ENCODE measurements at places on chromosomes 3 and 15.

DNA sequence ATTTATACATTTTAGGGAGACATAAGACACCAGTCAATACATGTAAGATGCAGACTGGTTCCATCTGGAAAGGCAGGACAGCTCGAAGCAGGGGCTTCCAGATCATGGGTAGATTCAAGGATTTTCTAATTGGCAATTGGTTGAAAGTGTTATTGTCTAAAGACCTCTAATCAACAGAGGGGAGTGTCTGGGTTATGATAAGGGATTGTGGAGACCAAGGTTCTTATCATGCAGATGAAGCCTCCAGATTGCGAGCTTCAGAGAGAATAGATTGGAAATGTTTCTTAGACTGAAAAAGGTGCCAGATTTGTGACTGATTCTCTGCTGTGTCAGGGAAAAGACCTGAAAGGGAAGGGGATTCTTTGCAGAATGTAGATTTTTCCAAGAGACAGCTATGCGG is 15.1 kb downstream of the TM2D3 start:
- no peak for DNase-seq

DNA sequence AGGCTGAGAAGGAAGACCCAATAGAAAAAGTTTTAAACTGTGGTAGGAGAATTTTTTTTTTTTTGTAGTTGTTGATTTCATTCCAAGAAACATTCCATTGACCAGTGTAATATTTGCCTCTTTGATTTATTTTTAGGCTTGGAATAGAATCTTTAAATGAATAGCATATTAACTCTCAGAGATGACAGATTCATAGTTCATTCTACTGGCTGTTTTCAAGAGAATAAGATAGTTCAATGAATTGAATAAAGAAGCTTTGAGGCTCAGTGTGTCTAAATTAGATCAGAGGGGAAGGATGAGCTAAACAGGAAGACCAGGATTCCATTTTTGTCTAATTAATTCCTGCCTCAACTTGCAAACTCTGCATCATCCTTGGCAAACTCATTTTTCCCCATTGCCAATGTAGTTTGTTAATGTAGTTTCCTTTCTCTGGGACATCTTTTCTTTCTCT is 98.4 kb downstream of the NAALADL2 start:
- no peak for DNase-seq

GRCh38 chr15:32663671-32664070 is 22.2 kb downstream of the SCG5 start:
- DNase-seq: no peak

DNA sequence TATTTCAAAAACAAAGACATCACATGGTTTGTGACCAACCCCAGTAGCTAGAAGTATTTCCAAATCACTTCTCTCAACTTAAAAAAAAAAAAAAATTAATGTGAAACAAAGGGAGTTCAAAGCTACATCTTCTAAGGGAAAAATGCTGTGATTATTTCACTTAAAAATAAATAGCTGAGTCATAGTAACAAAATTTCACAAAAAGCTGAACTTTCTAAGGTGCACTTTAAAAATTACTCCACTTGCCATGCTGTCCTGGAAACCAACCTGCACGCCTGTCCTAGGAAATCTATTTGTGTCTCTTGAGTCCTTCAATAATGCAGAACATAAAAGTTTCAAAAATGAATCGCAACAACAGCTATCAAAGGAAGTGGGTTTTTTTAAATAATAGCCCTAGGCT is 1.8 kb downstream of the ACAP2 start:
- no peak for DNase-seq

DNA sequence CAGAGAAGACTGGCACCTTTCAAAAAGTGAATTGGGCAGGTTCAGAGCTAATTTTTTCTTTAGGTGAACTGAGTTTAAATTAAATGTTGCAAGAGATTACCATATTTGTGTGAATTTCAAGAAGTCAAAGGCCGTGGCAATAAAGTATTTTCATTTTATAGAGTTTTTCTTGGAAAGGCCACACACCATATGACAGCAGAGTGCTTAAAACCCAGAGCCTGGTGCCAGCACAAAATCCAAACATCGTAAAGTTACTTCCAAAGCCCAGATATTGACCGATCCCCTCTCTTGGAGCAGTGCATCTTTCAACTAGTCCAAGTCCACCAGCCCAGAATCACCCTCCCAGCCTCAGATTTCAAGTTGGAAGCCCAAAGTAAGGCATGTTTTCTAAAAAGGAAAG is 164.5 kb downstream of the VGLL4 start:
- no peak for DNase-seq

DNA sequence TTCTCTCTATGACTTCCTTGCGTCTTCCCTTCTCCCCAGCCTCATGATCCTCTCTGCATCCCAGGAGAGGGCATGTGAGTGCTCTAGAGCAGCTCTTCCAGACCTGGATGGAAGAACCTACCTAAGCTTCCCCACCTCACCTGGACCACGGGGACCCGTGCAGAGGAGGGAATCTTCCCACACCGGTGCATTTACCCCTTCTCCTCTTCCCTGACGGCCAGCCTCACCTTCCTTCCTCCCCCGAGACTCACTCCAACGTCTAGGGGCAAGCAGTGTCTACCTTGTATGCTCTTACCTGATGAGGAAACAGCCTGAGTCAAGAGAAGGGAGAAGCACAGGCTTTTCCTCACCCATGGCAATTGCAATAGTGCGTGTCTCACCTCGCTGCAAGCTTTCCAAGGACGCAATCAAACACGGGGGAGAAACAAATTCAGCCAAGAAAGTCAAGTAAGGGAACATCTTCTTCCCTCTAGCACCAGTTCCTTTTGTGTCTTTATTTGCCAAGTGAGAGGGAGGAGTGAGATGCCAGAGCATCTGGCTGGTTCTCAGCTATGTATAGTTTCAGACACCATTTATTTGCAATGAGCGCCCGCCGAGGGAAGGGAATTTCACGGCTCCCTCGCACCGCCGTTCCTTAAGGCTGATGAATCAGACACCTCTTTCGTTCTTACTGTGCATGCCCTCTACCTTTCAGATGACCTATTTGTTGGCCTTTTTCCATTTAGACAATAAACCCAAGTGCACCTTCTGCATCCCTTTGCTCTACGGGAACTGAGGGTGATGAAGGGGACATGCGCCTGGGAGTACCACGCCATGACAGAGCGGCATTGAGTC is 1.8 kb upstream of the CCR9 start:
- DNase-seq: no peak

DNA sequence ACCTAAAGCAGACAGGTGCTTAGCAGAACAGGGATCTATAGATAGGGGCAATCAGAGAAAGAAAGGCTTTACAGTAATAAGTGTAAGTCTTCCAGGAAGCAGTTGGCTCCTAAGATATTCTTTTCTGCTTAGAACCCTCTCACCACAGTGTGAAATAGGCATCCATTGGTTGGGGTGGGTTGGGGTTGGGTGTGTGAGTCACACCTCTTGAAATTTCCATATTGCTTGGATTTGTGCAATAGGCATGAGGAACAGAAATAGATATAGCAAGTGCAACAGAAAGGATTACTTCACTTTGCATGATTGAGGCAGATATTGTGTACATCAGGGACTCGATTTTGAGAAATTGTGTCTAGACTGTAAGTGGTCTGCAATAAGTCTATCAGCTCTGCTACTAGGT is 200.1 kb upstream of the GAP43 start:
- no peak for DNase-seq

- DNase-seq: no peak
Measured at GRCh38 chr15:60718661-60719069, 239.7 kb upstream of the ICE2 start.

GRCh38 chr3:187406927-187407326 is 38.7 kb downstream of the RTP4 start:
- DNase-seq: no peak

- no peak for DNase-seq
Measured at GRCh38 chr3:13110678-13111116, 37.5 kb upstream of the IQSEC1 start.

- no peak for DNase-seq
Measured at GRCh38 chr3:126156468-126156867, 23.9 kb downstream of the ALDH1L1 start.

DNA sequence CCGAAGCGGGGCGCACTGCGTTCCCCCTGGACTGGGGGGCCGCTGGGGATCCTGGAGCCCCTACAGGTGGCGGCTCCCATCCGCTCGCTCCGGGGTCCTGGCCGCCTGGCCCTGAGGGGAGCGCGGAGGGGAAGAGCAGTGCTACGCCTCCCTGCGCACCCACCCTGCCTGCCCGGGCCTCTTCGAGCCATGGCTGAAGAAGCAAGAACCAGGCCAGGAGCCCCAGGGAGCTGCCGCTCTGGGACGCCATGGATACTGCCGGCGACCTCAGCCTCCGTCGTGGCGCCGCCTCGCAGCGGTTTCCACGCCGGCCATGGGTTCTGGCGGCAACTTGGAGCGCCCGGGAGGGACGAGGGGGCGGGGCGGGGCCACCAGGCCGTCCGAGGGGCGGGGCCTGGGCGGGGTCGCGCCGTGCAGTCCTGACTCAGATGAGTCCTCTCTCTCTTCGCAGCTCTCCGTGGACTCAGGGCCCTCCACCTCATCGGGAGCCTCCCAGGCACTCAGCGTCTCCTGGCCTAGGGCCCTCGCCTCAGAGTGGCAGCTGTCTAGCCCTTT is 50.9 kb downstream of the MYL3 start:
- no peak for DNase-seq

GRCh38 chr3:52843108-52843865 is 8.5 kb upstream of the MUSTN1 start:
- no peak for DNase-seq

DNA sequence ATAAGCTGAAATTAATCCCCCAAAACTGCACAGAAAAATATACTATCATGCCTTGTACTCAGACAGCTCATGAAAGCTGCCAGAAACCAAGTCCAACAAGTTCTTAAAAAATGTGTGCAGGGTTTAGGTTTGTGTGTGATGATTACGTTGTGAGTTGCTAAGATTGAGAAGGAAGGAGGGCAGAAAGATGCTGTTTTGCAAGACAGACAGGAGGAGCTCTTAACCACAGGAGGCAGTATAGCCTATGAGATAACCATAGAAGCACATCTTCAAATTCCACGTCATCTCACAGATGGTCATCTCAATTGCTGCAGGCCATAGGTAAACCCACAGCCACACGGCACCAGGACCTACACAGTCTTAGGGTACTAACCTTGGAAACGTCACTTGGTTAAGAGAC is 191.9 kb downstream of the STT3B start:
- DNase-seq: no peak

- DNase-seq: no peak
Measured at GRCh38 chr15:75531041-75531450, 48.1 kb downstream of the PTPN9 start.

DNA sequence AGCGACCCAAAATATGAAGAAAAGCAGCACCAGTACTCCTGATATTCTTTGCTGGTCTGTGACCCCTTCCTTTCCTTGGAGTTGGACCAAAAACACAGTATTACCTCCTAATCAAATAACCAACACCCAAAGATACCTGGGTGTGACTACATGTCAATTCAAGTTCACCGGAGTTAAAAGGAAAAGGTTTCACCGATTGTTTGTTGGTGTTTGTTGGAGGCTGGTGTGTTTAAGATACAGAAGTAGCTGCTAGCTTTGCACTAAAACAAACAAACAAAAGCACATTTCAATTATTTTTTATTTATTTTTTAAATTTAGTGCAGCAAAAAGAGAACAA is 81.5 kb downstream of the MYO1E start:
- DNase-seq: no peak

Measured in pulmonary artery endothelial cell (primary cell).